HEK293T (cell line): ENCODE measurements at places on chromosomes 3 and 15.

DNA sequence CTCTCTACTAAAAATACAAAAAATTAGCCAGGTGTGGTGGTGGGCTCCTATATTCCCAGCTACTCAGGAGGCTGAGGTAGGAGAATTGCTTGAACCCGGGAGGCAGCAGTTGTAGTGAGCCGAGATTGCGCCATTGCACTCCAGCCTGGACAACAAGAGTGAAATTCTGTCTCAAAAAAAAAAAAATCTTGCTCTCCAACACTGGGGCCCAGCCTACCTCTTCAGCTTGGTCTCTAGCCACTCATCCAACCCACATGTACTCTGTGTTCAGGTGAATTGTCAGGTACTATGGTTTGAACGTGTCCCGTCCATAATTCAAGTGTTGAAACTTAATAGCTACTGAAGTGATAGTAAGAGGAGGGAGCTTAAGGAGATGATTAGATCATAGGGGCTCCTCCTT is 22.4 kb upstream of the RAB7A start:
- DNase-seq: no peak

- DNase-seq: no peak
These were observed 140.9 kb downstream of the RPLP1 start for GRCh38 chr15:69593488-69593887.

DNA sequence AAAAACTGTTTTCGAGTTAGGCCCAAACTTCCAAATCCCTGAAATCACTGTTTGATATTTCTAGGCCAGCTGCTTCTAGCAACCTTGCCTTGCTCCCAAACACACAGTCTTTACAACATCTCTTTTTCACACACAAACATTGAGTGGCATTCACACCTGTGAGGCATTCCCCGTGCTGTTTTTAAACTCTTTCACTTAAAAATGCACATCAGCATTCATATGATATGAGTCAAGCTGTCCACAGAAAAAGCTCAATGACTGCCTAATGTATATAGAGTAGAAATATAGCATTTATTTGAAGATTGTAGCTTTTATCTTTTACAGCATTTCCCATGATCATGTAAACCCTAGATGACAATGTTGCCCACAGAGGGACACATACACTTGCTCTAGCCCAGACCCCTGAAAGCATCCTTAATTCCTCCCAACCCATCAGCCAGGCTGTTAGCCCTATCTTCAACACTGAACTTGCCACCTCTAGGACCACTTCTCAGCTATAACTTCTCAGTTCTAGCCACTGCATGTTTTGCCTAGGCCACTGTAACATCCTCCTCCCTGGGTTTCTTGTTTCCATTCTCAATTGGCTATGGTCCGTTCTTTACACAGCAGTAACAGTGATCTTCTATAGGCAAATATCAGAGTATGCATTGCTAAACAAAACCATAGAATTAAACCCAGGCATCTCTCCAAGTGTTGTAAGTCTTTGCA is 782.6 kb downstream of the DIPK2A start:
- no peak for DNase-seq

DNA sequence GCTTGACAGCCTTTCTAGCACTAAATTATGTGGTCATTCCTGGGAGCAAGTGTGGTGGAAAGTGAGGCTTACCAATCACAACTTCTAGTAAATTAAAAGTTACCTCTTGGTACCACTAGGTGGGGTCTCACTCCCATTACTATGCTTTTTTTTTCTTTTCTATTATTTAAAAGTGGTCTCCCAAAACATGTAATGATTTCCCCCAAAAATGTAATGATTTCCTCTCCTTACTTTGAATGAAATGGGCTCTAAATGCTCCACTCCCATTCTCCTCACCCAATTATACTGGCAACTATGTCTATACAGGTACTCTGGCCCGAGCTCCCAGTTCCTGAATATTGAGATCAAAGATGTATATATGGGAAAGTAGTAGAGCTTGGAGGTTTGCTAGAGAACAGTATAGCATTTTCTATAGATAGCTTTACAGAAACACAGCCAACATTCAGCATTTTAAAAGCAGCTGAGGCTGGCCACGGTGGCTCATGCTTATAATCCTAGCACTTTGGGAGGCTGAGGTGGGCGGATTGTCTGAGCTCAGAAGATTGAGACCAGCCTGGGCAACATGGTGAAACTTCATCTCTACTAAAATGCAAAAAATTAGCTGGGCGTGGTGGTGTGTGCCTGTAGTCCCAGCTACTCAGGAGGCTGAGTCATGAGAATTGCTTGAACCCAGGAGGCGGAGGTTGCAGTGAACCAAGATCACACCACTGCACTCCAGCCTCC is 70.9 kb downstream of the DCUN1D1 start:
- peak; percentile 17 for DNase-seq

- no peak for DNase-seq
These were observed 149.9 kb upstream of the LRTM1 start for GRCh38 chr3:55077726-55078125.

- no peak for DNase-seq
These were observed 103.5 kb upstream of the UBE2E2 start for GRCh38 chr3:23099677-23100076.

- DNase-seq: no peak
These were observed 26.1 kb downstream of the GOLGA6L2 start for GRCh38 chr15:23420806-23421575.

DNA sequence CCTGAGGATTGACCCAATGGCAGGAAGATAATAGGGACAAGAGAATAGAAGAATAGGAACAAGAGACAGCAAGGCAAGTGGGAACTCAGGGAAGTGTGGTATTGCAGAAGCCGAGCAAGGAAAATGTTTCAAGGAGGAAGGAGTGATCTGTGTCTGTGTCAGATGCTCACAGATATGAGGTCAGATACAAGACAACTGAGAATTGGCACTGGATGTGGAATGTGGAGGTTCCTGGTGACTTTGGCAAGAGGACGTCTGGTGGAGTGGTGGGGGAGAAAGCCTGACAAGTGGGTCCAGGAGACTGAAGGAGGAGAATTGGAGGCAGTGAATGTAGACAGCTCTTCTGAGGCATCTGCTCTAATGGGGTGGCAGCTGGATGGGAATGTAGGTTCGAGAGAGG is 24.1 kb downstream of the GYG1 start:
- DNase-seq: no peak

DNA sequence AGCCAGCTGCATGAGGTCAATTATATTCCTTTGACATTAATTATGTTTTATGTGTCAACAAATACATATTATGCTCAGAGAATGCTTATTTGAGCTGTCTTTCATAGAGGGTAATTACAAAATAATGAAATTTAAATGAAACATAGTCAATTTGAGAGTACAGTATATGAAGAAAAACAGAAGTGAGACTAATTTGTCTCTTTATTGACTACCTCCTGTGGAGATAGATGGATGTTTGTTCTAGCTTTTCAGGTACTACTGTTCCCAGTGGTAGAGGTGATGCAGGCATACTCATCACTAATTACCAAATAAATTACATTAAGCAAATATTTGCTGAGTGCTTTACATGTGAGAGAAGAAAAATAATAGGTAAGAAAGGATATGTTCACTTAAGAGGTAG is 1129.6 kb downstream of the OTOL1 start:
- DNase-seq: no peak

- no peak for DNase-seq
These were observed 61.0 kb upstream of the PYDC2 start for GRCh38 chr3:191399918-191400317.

- no peak for DNase-seq
These were observed 579.5 kb downstream of the EPHB1 start for GRCh38 chr3:135374571-135374970.

DNA sequence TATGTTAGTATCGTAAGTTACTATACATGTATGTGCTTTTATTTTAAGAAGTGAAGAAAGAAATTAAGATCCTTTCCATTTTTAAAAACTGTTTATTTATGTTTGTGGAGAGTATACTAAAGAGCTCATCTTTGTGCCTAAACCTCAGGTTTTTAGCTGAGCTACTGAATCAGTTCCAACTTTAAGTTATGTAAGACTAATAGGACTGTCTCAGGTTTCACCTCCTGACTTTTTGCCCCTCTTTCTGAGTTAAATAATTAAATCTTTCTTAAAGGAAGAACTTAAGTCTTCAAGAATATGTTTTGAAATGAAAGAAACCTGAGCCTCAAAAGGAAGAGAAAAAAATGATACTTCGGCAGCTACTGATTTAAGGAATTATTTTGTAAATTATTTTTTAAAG is 2.6 kb downstream of the SLMAP start:
- DNase-seq: no peak

GRCh38 chr3:49813497-49814174 is at the start of gene UBA7:
Gene UBA7, minus strand, starts transcription at chr3:49813953. Its CDS starts 166 bp downstream, at chr3:49813787.
- no peak for DNase-seq

DNA sequence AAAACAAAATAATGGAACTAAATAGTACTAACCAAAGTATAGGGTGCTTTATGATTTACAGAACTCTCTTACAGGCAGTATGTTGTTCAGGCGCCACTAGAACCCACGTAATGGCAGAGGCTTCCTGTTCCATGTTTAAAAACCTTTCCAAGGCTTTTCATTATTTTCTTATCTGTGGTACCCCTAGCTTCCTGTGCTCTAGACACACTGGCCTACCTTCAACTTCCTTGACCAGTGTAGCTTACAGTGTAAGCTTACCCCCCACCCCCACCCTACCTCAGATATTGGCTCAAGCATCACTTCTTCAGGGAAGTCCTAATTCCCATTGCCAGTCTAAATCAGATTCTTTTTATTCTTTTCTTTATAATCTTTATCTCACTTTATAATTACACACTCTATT is 2.9 kb downstream of the NR2C2 start:
- no peak for DNase-seq

DNA sequence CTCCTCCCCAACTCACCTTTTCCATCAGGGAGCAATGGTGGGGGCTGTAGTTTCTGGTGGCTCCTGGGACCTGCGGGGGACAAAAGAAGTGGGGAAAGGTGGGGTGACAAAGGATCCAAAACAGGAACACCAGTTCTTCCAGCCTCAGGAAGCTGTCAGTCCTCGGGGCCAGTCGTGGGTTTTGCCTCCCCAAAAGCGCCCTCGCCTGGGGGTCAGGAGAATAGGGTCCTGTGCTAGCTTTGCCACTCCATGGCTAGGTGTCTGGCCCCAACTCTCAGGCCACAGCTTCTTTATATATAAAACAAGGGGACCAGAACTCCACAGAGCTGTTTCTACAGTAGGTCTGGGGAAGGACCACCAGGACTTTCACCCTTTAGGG is 4.0 kb downstream of the CCDC9B start:
- no peak for DNase-seq

- peak; percentile 49 for DNase-seq
These were observed 106.3 kb upstream of the RNU6-1 start for GRCh38 chr15:67945951-67946700.

DNA sequence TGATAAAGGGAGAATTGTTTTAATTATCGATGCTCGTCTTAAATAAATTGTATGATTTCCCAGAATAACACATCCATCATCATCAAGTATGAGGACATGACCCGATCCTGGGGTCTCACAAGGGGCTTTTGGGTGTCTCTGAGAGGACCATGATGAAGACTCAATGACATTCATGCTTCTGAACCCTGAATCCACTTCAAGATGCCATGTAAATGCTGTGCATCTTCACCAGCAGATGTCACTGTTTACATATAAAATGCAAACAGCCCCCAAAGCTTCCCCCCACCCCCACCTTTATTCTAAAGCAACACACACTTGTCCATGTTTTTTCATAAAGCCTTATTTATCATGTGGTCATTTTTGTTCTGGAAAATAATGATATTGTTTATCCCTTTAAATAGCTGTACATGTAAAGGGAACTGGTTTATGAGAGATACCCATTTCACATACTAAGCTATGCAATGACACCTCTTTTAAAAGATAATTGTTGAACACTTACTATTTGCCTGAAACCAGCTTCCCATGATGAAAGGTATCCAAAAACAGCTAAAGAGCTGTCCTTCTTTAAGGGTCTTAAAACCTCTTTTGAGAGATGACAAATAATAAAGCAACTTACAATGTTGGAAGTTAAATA is 69.7 kb upstream of the UBE3A start:
- peak; percentile 8 for DNase-seq

DNA sequence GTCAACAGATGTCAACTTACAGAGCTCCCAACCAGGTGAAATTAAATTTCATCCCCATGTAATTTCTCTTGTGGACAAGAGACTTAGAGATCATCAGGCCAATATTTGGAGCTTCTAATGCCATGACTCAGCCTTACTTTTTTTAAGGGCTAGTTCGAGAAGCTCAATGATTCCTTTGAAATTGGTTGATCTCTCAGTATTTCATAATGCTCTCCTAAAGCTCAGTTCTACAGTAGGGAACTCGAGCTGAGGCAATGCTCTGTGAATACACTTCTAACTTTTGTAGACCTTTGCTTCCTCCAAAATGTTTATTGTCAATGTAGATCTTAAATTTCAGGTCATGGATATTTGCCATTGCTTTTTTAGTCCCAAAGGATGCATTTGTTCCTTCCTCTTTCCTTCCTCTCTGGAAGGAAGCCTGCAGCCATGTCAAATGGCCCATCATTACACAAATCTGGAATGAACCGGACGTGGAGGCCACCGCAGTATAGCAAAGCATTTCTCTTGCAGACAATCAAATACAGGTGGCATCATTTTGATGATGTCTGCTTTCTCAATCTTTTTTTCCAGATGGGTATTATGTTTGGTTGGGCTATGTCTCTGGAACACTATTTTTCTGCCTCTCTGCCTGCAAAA is 28.3 kb downstream of the STARD5 start:
- DNase-seq: no peak

GRCh38 chr15:60476713-60477112 is 2.2 kb downstream of the ICE2 start:
- DNase-seq: no peak

GRCh38 chr3:178823591-178824246 is 247.9 kb downstream of the ZMAT3 start:
- DNase-seq: no peak

GRCh38 chr15:33757516-33758232 is 210.6 kb upstream of the CHRM5 start:
- no peak for DNase-seq

DNA sequence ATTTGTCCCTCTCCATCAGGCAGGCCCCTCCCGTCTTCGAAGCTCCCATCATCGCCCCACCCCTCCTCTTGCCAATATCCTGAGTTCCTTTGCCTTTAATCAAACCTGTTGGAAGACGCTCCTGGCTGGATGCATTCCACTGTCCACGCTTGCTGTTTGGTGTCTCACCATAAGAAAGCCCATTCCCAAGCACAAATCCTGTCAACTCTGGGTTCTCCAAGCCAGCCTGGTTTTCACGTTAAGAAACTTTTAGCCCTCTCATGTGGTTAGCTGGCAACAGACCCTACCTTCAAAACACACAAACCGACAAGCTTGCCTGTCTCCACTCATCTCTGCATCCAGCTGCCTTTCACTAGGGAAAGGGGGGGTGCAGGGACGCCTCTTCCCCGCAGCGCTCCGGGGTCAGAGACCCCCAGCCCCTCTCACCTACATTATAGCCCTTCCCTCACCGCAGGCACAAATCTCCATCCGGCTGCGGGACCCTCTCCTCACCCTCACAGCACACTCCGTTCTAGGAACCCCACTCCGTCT is 1.1 kb downstream of the GORASP1 start:
- DNase-seq: no peak

DNA sequence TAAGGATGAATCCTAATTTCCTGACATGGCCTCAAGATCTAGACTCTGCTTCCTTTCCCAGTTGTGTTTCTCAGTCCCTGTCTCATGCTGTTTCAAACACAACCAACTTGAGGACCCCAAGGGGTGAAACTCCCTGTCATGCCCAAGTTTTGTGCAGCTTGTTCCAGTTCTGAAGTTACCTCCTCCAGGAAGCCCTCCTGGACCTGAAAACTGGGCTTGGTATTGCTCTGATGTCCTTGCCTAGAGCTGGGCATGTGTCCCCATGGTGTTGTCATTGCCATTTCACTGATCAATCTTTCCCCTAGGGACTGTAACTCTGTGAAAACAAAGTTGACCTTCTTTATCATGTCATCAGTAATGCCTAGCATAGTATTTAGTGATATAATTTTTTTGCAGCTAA is 6.1 kb upstream of the LMOD3 start:
- DNase-seq: no peak
